ENCODE measurements at places on chromosomes 1 and 21.
A peak's percentile ranks its signal among the peaks of the same experiment; 100 is the strongest.

DNA sequence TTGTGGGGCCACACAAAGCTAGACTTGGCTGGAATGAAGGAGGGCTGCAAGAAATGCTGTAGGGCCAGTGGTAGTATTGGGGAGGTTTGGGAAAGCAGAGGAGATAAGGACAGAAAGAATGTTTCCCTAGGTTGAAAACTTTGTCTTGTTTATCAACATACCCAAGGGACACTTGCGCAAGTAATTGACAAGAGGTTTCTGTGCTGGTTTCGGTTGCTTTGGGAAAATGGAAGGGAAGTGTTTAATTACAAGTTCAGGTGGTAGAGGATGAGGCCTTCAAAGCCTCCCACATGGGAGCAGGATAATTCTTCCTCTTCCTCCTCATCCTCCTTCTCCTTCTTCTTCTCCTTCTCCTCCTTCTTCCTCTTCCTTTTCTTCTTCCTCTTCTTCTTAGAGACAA lies 182.1 kb upstream of the LMO4 start:
- DNase-seq, result no peak

DNA sequence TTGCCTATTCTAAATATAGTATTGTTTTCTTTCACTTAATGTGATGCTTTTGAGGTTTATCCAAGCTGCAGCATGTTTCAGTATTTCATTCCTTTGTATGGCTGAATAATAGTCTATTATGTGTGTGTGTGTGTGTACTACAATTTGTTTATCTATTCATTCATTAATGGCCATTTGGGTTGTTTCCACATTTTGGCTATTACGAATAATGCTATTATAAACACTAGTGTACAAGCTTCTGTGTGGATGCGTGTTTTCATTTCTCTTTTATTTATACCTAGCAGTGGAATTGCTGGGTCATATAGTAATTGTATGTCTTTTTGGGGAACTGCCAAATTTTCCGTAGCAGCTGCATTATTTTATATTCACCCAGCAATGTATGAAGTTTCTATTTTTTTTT lies 15.0 kb upstream of the THEM5 start:
- DNase-seq, result no peak

- peak; percentile 67 for DNase-seq
These were observed 26.5 kb upstream of the SLC35A3 start for GRCh38 chr1:99943223-99943794.

GRCh38 chr1:45765999-45766792 lies 15.7 kb upstream of the IPP start:
- DNase-seq, result no peak

DNA sequence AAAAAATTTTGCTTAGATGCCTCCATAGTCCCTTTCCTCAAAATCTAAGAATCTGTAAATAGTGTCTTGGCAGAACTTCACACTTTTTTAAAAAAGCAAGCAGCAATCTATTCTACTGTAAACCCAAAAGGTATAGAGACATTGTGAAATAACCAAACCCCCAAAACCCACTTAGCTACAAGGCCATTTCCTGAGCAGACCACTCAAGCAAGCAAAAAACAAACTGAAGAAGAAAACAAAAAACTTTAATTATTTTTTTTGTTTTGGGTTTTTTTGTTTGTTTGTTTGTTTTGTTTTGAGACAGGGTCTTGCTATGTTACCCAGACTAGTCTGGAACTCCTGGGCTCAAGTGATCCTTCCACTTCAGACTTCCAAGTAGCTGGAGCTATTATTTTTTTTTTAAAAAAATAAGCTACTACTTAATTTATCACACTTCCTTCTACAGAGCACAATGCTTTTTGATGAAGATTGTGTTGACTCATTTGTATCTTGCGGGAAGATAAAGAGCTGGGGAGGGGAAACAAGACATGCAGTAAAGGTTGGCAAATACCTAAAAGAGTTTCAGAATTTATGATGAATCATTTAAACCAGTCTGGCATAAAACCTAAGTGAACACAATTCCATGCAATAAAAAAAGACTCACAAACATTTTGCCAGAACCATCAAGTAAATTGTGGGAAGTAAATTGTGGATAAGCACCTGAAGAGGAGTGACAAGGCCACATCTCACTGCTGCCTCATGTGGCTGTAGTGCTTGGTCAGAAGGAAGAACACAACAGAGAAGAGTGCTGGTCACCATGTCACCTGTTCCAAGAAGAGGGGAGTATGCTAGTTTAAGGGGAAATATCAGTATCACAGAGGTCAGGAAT lies 2.7 kb upstream of the PTPN22 start:
- DNase-seq, result peak; percentile 33

DNA sequence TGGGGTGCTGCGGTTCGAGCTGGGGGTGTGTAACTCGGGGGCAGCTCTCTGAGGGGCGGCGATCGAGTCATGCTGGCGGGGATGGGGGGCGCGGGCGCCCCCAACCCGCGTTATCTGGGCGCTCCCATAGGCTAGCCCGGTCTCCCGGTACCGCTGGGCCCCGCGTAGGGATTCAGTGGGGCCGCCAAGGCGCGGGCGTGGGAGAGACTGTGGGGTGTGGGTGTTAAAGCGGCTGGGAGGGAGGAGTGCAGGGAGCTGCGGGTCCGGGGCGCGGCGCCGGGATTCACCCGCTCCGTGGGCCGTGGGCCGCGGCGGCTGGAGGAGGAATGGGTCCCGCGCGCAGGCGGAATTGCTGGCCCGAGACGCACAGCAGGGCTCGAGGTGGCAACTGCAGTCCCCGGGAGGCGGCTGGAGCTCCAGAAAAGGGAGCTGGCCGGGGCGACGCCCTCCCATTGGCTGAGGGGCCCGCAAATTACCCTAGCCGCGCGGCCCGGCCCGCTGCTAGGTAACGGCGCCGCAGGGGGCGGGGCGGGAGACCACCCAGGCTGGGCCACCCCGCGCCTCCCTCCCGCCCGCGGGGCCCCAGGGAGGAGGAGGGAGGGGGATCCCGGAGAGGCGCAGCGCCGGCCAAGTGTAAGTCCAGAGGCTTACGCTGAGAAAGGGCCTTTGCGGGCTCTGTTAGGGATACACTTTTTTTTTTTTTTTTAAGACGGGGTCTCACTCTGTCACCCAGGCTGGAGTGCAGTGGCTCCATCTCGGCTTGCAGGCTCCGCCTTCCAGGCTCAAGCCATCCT lies at the start of gene PTCH2:
PTCH2 (minus strand) TSS at position 392 of the 794 bp plus-strand sequence; CDS start at position 71, 321 bp downstream.
- peak; percentile 67 for DNase-seq

DNA sequence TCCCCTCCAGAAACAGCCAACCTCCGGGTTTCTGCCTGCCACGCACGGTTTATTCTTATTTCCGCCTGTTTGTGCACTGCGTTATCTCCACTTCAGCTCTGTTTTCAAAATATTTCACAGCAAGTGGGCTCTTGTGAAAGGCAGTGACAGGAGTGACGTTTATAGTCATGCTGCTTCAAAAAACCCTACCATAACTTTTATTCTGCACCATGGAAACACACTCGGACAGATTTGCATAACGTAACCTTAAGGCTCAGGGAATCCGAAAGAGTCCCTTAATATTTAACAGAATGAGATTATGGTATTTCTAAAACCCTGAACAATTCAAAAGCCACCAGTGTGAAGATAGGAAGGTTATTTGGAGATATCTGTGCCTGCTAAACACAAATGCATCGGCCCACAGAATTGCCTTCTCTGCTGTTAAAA lies 782 bp upstream of the SDE2 start:
- peak; percentile 90 for DNase-seq

GRCh38 chr1:169933984-169934725 lies 40.5 kb upstream of the SCYL3 start:
- peak; percentile 75 for DNase-seq

GRCh38 chr1:180033390-180033789 lies 78.8 kb downstream of the CEP350 start:
- no peak for DNase-seq

DNA sequence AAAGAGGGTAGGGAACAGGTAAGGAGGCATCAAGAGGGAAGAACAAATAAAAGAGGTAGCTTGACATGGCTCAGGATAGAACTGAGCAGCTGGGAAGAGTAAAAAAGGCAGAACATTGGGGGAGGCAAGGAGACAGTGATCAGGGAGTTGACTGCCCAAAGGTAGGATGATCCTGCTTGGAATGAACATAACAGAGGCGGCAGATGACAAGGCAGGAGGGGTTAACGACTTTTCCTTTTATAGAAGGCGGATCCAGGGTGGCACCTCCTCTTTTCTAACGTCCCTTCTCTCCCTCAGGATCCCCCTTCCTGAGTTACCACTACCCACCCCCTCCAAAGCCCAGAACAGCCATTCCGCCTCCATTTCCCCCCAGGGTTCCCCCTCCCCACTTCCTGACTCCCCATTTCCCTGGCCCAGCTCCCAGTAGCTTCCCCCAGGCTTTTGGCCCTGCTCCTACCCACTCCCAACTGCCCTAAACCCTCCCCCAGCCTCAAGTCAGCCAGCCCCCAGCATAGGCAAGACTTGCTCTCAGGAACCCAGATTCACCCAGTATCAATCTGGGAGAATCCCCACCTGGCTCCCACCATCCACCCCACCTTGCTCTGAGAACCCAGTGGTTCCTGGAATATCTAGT lies 769 bp upstream of the ADAMTS4 start:
- DNase-seq, result no peak

DNA sequence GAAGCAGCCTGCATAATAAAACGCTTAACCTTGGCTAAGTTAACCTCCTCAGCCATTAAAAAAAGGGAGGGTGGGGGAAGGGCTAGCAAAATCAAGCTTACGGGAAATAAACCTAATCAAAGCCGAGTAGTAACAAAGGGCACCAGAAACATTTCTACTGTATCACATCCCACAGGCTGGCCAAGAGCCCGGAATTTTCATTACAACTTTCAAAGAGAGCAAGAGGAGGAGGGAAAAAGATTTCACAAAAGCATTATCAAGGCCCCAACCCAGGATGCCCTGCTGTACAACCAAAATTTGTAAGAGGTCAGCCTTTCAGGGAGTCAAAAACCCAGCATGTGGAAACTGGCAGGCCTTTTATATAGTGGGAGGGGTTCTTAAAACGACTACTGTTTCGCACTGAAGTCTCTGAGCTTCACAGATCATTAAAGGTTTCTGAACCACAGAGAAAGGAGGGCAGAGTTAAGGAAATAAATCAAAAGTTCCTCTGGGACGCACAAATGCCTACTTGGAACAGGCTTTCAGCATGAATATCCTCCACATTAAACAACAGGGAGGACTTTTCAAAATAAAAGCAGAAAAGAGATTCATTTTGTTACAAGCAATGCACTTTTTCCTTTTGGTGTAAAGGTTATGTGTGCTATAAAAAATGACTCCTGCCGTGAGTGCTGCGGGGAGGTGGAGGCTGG lies 90.4 kb downstream of the SLC45A1 start:
- peak; percentile 91 for DNase-seq

GRCh38 chr1:206729507-206729906 lies 41.1 kb upstream of the IL19 start:
- no peak for DNase-seq

- DNase-seq, result no peak
These were observed 10.3 kb downstream of the KIAA0040 start for GRCh38 chr1:175182201-175182746.

DNA sequence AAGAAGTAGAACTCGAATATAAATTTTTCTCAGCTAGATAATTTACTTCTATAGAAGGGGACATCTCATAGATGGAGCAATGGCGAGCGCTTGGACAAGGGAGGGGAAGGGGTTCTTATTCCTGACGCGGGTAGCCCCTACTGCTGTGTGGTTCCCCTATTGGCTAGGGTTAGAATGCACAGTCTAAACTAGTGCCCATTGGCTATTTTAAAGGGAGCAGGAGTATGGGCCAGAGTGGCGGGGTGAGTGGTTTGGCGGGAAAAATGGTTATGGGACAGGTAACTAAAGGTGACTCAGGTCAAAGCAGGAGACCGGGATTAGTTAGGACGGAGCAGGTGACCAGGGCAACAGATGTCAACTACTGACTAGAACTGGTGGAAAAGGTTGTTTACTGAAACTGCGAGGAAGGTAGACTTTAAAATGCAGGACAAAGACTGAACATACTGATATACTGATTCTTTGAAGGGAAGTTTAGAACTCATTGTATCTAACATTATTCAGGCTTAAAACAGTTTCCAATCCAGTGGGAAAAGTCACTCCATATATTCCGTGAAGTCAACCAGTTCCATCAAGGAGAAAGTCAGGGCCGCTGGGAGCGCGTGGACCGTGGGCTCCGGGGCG lies 940 bp upstream of the ATAD3A start:
- DNase-seq, result peak; percentile 13

- no peak for DNase-seq
These were observed 1582.2 kb downstream of the MRPL39 start for GRCh38 chr21:24025101-24025500.

- DNase-seq, result peak; percentile 71
These were observed 103.4 kb upstream of the TIAM1 start for GRCh38 chr21:31447505-31447904.

DNA sequence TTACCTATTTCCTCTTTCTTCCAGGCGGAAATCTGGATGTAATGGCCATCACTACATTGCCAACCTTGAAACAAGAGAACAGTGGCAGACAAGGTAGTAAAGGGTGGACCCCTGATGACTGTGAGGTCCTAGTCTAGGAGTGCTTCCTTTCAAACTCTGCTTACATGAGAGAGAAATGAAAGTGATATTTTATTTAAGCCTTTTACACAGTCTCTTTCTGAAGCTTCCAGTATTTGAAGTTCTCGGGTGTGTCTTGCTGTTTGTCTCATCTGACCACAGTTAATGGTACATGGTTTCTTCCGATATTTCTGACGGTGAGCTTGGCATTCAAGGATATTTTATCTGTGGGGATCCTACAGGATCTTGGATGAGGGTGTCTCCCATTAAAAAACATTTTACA lies 215.2 kb downstream of the SLC45A1 start:
- no peak for DNase-seq

DNA sequence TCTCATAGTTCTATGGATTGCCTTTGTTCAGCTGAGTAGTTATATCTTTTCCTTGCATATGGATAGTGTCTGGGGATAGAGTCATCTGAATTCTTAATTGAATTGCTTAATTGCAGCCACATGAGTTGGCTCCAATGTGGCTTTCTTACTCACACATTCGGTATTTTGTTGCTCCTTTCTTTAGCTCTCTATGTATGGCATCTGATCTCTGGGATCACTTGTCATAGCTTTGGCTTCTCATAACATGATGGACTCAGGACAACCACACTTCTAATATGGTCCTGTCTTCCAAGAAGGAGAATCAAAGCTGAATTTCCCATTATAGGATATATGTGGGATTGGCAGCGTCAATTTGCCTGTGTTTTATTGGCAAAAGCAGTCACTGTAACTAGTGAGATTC lies 716.2 kb downstream of the NCAM2 start:
- peak; percentile 84 for DNase-seq

- no peak for DNase-seq
These were observed 3.5 kb downstream of the PBX1 start for GRCh38 chr1:164562511-164562910.

GRCh38 chr1:39268112-39268581 lies 63.7 kb downstream of the MACF1 start:
- DNase-seq, result peak; percentile 95
